G401 (cell line): ENCODE measurements at places on chromosomes 16 and 17. TPM values are rescaled to one million over a fixed set of nuclear protein-coding genes. Genes with fewer than 3 reads are reported as not detected.

DNA sequence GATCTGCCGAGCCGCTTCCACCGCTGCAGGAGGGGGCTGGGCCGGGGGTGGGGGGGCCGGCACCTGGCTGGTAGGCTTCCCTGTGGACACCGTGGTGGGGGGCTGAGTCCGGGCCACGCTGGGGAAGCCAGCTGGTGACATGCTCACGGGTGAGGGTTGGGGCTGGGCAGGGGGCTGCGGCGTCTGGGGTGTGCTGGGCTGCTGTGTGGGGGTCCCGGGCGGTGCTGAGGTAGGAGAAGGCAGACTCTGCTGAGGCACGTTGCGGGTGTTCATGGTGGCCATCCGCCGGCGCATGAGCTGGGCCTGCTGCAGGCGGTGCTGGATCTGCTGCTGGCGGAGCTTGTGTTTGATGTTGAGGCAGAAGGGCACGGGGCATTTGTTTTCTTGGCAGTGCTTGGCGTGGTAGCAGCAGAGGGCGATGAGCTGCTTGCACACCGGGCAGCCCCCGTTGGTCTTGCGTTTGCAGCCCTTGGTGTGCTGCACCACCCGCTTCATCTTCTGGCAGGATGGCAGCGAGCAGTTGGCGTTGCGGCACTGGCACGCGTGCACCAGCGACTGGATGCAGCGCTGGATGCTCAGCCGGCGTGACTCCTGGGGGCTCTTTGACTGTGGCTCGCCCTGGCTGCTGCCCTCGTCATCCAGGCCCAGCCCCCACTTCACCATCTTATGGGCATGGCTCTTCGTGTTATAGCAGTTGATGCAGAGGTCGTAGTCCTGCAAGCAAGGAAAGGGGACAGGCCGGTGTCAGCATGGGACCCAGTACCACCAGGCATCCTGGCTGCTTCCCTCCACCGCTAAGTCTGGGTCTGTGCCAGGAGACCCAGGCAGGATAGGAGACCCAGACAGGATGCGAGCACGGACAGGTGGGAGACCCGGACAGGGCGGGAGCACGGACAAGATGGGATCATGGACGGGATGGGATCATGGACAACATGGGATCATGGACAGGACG, 12.1 kb upstream of the TRAP1 start:
- DNase-seq, result peak; percentile 14

GRCh38 chr17:77269696-77270681, 129.2 kb downstream of the SEC14L1 start:
- no peak for DNase-seq

GRCh38 chr16:68247400-68247799, 2.2 kb downstream of the PLA2G15 start:
- peak; percentile 80 for DNase-seq

DNA sequence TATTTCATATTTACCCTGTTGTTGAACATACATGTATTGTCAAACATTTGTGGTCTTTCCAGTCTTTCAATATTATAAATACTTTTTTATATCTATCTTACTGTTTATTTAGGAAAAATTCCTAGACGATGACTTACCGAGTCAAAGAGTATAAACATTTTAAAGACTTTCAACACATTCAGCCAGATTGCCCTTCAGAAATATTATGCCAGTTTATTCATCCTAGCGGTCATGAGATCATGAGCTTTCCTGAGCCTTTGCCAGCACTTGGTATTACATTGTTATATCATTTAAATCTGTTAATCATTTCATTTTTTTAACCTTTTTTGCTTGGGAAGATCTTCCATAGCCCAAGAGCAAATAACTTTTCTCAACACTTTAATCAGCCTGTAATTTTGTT, 197.4 kb downstream of the SPECC1 start:
- DNase-seq, result no peak

- no peak for DNase-seq
These were observed 22.4 kb upstream of the HERPUD1 start for GRCh38 chr16:56909527-56909979.

DNA sequence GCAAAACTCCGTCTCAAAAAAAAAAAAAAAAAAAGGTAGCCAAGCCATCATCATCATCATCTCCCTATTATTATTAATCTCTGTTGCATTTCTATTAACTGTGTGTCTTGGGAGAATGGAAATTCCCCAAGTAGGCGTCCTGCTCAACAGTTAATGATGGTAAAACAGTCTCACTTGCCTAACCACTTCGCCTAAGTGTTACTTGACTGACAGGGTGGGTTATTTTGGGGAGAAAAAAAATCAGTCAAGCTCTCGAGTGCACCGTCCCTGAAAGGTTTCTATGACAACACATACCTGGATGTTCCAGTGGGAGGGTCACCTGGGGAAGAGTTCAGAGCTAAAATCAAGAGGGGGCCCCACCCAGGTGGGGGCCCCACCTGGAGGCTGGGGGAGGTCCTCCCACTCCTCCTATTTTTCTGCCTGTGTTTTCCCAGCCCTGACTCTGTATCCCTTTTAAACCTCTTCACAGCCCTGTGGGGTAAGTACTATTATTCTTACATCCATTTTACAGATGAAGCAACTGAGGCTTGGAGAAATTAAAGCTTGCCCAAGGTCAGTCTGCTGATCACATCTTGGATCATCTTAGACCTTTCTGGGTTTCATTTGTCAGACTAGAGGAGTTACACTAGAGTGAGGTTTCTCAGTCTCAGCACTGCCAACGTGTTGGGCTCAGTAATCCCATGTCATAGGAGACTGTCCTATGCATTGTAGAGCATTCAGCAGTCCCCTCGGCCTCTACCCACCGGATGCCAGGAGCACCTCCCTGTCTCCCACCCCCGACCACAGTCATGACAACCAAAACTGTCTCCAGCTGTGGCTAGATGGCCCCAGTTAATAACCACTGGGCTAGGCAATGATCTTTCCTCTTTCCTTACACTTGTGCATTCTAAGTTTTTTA, 11.0 kb upstream of the ABAT start:
- DNase-seq, result no peak

DNA sequence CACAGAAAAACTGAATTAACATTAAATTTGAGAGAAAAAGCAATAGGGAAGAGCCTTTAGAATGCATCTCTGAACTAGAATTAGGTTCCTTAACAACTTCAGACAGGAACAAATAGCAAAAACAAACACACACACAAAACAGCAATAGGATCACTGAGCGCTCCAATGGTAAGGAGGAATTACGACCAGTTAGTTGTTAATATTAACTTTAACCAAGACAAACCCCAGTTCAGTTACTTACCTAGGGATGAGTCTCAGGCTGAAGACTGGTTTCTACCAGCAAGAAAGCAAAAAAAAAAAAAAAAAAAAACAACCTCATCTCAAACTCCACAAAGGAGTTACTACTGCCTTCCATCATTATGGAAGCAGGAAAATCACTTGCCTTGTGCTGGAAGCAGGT, 14.6 kb downstream of the DHRS7B start:
- no peak for DNase-seq

DNA sequence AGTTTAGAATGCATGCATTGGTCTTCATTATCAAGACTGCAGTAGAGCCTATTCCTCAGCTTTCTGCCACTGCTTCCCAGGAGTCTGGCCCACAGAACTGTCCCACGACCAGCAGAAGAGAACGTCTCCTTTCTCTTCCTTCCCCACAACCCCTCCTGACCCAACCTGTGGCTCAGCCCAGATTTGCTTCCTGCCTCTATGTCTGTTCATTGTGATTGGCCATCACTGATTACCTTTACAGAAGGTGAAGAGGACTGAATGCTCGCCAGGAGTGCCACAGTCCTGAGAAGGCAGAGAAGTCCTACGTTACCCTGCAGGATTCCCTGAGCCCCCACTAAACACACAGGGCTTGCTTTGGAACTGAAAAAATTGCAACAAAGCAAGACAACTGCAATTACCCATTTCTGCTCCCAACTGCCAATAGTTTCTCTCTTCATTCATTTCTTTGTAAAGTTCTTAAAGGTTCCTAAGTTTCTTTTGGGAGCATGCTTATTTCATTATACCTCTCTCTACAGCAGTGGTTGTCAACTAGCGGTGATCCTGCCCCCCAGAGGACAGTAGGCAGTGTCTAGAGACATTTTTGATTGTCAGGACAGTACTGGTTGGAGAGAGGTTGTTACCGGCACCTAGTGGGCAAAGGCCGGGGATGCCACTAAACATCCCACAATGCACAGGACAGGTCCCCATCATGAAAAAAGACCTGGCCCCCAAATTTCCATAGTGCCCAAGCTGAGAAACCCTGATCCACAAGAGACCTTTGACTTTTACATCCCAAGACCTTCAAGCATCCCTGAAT, 4.5 kb upstream of the NAT9 start:
- peak; percentile 64 for DNase-seq

- DNase-seq, result no peak
These were observed 30.6 kb downstream of the METRNL start for GRCh38 chr17:83109793-83110645.

DNA sequence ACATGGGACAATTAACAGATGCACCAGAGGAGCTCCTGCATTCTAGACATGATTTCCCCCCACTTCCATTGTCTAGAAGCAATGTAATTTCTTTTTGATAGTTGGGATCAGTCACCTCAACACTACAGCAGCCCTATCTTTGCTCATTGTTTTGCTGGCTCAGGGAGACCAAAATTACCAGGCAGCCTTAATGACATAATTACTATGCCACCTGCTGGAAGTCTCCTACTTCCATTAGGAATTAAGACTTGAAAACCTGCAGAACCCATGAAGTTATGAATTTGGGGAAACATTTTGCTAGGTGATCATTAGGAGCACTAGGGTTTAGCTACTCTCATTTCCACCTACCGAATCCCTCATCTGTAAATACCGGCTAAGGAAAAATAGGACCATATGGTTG, 312.0 kb upstream of the CA10 start:
- peak; percentile 44 for DNase-seq

GRCh38 chr16:24815021-24815420, 30.7 kb upstream of the SLC5A11 start:
- no peak for DNase-seq

DNA sequence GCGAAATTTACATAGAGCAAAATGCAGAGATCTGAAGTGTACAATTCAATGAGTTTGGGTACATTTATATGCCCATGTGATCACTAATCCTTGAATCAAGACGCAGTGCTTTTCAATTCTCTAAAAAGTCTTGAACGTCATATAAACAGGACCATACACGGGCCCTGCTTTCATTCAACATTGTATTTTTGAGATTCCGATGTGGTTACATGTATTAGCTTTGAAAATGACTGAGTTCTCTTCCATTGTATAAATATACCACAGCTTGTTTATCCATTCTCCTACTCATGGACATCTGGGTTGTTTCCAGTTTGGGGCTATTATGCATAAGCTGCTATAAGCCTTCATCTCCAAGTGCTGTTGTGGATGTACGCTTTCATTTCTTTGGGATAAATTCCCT, 45.5 kb downstream of the ZCCHC14 start:
- DNase-seq, result no peak

DNA sequence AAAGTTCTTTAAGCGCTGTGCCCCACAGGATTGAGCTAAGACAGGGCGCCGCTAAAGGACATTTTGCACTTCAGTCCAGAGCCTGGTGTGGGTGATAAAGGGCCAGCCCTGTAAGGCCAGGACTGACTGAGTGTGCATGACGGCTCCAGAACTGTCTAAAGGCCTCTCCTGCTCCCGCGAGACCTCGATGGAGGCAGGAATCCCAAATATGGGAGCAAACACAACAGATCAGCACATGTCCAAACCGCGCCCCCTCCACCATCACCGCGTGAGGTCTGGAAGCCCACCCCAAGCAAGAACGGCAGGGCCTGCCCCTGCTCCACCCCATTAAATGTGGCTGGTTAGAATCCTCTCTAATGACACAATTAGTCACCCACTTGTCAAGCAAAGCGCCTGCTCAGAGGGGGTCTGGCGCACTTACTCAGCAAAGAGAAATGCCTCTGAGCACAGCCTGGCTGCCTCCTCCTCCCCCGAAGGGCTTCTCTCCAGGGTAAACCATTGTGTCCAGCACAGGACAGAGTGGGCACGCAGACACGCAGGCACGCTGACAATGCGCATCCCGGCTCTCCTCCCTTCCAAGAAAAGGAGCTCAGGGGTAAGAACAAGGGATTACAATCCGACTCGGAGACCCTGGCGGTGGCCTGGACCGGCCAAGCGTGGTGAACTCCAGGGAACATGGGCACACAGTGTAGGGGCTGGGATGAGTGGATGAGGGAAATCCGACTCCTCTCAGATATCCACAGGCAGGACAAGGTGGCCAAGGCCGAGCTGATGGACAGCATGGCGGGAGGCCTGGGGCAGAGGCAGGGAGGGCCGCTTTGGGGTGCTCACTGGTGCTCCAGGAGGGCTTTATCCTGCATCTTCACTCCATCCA, 1.5 kb downstream of the MXRA7 start:
- peak; percentile 70 for DNase-seq

- DNase-seq, result peak; percentile 9
These were observed at the start of gene CDH13 for GRCh38 chr16:82626791-82627261. TSS of gene CDH13 (plus strand) at chr16:82626969.

GRCh38 chr17:48510761-48511604, 19.8 kb downstream of the HOXB1 start:
- DNase-seq, result no peak

GRCh38 chr17:33234930-33235685, 58.0 kb downstream of the ASIC2 start:
- peak; percentile 88 for DNase-seq

GRCh38 chr17:77892469-77893143, 65.9 kb upstream of the TNRC6C start:
- no peak for DNase-seq

- no peak for DNase-seq
These were observed 857 bp upstream of the STAT5A start for GRCh38 chr17:42287305-42287976.

GRCh38 chr16:67198238-67198734, 645 bp upstream of the ELMO3 start:
- peak; percentile 64 for DNase-seq

DNA sequence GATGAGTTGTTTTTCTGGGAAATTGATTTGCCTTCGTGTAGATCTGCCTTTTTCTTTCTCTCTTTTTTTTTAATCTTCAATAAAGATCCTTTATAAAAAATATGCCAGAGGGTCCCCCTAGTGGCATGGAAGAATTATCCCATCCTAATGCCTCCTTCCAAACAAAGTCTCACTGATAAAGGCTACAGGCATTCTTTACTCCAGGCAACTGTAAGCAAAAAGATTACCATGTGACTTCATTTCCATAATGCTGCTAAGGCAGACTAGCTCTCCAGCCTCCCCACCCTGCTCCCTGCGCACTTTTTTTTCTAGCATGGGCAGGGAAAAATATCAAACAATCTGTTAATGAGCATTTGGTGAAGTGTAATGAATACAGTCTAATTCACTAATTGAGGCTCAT, 220.2 kb upstream of the CDH8 start:
- no peak for DNase-seq

The HSPB9 gene
- not detected in 2 replicates for total RNA-seq

The P2RX5 gene
- 1.0 and 12.9 TPM in 2 replicates for total RNA-seq

The CMTM2 gene
- not detected in 2 replicates for total RNA-seq

The LRRC37A gene
- 0.25 and 1.6 TPM in 2 replicates for total RNA-seq

The CDRT15L2 gene
- total RNA-seq, result not detected in 2 replicates

The ARL5C gene
- not detected in 2 replicates for total RNA-seq
